ENCODE measurements at places on chromosomes 3 and 15.

DNA sequence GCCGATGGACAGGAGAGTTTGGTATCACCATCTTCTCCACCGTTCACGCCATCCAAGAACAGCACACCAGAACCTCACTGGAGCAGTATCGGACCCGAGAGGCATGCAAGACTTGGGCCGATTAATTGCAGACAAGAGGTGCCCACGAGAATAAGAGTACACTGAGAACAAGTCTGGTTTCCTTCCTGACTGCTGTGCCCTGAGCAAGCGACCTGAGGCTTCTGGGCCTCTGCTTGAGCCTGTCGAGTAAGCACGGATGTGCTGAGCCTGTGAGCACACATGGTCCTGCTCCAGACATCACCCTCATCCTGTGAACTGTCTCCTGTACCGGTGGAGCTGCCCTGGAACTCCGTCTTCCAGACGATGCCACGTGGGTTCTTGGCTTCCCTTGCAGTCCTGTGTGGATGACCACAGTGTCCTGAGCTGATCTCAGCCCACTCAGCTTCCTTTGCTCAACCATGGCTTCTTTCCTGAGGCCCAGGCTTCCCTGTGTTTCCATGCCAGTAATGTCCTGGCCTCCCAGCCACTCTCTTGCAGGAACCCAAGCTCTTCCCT, 34.3 kb upstream of the SNRPA1 start:
- no peak for DNase-seq

GRCh38 chr15:54820811-54821210, 375.9 kb downstream of the RSL24D1 start:
- no peak for DNase-seq

- no peak for DNase-seq
Observed at GRCh38 chr3:14235003-14235911, 56.6 kb downstream of the LSM3 start.

- DNase-seq: no peak
Observed at GRCh38 chr3:31043184-31043819, 148.8 kb upstream of the GADL1 start.

DNA sequence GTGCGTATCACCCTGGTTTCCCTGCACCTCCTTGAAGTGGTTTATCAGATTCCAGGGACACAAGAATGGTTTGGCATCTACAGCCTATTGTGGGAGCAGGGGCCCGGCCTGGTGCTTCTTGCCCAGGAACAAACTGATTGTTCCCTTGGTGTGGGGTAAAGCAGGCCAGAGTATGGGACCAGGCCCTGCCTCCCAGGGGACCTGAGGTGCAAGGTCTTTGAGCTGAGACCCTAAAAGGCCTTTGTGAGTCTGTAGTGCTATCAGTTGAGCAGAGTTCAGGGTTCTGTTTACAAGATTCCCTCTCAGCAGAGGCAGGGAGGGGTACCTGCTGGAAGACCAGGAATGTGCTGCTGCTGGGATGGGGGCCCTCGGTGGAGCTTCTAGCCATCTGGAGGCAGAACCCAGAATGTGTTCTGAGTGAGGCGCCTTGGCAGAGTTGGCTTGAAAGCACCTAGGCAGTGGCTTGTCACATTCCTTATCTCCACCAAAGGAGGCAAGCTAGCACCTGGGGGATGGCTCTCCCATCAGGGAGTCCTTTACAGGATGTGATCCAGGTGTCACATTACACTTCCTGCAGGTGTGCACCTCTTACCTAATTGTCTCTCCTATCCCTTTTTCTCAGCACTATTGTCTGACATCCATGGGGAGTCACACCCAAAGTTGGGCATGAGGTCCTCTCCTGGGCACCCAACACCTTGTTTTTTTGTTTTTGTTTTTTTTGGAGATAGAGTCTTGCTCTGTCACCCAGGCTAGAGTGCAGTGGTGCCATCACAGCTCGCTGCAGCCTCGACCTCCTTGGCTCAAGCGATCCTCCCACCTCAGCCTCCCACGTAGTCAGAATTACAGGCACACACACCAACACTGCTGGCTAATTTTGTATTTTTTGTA, 13.1 kb downstream of the FLNB start:
- no peak for DNase-seq

DNA sequence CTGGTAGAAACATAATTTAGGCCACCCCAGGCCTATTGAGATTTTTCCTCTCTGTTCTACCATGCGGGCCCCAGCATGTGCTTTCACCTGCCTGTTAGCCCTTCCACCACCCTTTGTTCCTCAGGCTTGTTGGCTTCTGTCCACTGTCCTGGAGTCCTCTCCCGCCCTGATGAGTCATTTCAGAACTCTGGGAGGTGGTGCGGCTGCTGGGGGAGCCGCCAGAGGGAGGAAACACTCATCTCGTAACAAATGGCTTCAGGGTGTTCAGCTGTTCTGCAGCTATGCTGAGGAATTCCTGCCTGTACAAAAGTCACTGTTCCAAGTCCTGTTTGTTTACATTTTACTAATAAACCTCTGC, 36.3 kb downstream of the LRTM1 start:
- no peak for DNase-seq

DNA sequence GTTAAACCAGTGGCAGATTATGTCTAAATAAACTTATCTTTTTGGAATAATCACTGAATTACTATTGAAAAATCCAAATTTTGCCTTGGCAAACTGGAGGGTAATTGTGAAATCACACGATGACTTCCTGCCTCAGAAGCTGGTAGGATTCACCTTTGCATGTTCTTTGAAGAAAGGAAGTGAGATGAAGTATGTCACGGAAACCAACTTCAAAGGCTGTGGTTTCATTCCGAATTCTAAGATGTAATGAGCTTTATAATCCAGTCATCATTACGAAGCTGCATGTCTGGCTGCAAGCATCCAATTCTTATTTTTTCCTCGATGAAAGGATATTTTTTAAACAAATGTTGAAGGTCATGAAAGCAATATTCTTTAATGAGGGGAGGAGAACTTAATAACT, 15.0 kb upstream of the ZBED2 start:
- DNase-seq: no peak

- no peak for DNase-seq
Observed at GRCh38 chr15:76199106-76200082, 111.9 kb downstream of the ETFA start.

DNA sequence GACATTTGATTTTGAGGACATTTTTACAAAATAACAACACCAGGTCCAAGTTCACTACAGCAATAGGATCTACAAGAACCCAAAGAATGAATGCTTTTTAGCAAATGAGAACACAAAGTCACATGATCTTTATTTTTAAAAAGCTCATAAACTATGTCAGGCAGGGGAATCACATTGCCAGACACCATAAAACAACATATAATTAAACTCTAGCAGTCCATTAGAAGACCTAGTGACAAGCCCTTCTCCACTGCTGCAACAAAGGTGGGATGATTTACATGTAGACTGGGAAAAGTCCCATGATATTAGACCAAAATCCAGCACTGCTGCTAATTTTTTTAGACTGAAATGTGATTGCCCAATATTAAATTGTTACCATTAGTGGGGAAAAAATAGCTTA, 92.6 kb downstream of the FHIT start:
- DNase-seq: no peak

Measured in germinal center (tissue), 1 donor.